CD4-positive, CD25-positive, alpha-beta regulatory T cell (primary cell): ENCODE measurements at places on chromosomes 2 and 18.

GRCh38 chr2:227655454-227655853 is 11.2 kb upstream of the SCYGR5 start:
- no peak overlapping the region for H3K27ac ChIP-seq
- H3K4me1 ChIP-seq, result no peaks in the 10 kb centered on the region
- H3K27me3 ChIP-seq, result no peaks in the 10 kb centered on the region

DNA sequence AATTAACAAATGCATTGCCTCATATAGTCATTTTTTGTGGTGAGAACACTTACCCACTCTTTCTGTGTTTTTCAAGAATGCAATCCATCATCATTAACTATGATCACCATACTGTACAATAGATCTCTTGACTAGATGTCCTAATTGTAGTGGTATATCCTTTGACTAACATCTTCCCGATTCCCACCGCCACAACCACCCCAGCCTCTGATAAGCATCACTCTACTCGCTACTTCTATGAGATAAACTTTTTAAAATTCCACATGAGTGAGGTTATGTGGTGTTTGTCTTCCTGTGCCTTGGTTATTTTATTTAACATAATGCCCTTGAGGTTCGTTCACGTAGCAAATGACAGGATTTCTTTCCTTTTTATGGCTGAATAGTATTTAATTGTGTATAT is 6.6 kb downstream of the VWA3B start:
- H3K27me3 ChIP-seq, result peaks cover 9% of the 10 kb centered on the region
- no peak overlapping the region for H3K27ac ChIP-seq
- no peak overlapping the region for H3K4me3 ChIP-seq
- H3K36me3 ChIP-seq, result no peaks in the 10 kb centered on the region

DNA sequence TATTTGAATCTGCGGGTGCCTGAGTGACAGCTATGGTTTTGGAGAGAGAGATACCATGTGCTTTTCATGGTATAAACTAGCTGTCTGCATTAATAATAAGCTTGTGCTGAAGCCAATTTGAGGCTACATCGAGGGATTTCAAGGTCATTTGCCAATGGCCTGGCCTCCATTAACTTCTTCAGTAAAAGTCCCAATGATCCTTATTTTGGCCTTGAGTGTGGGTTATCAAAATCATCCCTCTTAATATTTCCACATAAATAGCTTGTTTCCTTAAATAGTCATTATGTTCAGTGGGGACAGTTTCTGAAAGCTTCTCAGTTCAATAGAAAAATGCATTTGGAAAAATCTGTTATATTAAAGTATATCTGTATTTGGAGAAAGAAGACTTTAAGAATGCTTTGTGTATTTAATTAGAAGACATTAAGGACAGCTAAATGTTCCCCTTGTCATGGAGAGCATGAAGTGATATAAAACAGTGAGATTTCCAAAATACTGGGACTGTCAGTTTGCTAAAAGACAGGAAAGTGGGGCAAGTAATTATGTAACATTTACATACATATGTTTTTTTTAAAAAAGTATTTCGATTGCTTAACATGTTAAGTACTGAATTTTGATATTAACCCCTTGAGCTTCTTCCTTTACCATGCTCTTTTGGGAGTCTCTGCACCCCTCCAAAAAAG is 355.5 kb upstream of the ZEB2 start:
- DNase-seq, result no peak
- H3K4me3 ChIP-seq, result no peak overlapping the region

DNA sequence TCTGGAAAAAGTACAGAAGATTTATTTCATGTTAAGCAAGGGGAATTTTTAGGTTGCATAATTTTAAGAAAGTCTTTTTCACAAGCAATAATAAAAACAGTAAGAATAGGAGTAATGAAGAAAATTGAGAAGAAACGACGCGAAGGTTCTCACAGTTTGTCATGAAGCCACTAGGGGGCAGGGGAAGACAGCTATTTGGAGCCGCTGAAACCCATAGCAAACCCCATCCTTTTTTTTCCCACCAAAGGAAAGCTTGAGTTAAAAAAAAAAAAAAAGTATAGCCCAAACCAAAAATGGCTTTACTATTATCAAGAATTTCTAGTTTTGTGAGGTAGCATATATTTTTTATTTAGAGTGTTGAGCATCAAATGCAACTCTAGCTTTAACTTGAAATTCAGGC is 300.9 kb downstream of the PHLPP1 start:
- no peaks in the 10 kb centered on the region for H3K4me1 ChIP-seq
- H3K27ac ChIP-seq, result no peak overlapping the region
- H3K27me3 ChIP-seq, result peaks cover 9% of the 10 kb centered on the region
- DNase-seq, result peak; percentile 71
- H3K4me3 ChIP-seq, result no peak overlapping the region

GRCh38 chr2:58042486-58042970 is 4.1 kb upstream of the VRK2 start:
- H3K4me1 ChIP-seq, result peaks cover 25% of the 10 kb centered on the region
- DNase-seq, result no peak
- H3K4me3 ChIP-seq, result no peak overlapping the region
- H3K36me3 ChIP-seq, result no peaks in the 10 kb centered on the region

GRCh38 chr18:74163019-74163660 is 14.8 kb downstream of the TIMM21 start:
- no peak for DNase-seq
- no peaks in the 10 kb centered on the region for H3K4me1 ChIP-seq
- no peak overlapping the region for H3K4me3 ChIP-seq
- H3K36me3 ChIP-seq, result peaks cover 20% of the 10 kb centered on the region
- no peak overlapping the region for H3K27ac ChIP-seq
- H3K27me3 ChIP-seq, result no peaks in the 10 kb centered on the region

- no peak overlapping the region for H3K4me3 ChIP-seq
- H3K4me1 ChIP-seq, result peaks cover 10% of the 10 kb centered on the region
- H3K36me3 ChIP-seq, result peaks cover 4% of the 10 kb centered on the region
- no peaks in the 10 kb centered on the region for H3K27me3 ChIP-seq
Measured at GRCh38 chr2:9560628-9561027, 5.0 kb upstream of the ADAM17 start.

DNA sequence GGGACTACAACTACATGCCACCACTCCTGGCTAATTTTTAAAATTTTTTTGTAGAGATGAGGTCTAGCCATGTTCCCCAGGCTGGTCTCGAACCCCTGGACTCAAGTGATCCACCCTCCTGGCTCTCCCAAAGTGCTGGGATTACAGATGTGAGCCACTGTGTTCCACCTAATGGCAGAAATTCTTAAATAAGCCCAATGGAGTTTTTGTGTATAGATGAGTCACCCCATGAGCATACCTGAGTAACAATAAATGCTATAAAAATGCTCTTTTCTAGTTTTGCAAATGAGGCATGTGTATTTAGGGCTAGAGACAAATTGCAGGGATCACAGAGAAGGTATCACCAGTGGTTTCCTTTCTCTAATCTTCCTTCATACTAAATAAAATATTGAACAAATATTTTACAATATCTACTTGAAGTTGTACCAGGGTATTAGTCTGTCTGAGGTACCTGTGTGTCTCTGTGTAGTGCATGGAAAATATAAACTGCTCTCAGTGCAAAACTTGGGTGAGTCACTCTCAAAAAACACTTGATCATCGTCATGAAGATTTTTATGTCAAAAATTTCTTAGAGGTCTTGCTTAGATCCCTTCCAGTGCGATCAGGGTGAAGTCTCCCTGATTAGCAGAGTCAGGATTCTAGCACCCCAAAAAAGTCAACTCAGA is 337.1 kb upstream of the MMADHC start:
- H3K4me3 ChIP-seq, result no peak overlapping the region
- H3K4me1 ChIP-seq, result no peaks in the 10 kb centered on the region
- H3K36me3 ChIP-seq, result no peaks in the 10 kb centered on the region
- DNase-seq, result no peak
- H3K27me3 ChIP-seq, result no peaks in the 10 kb centered on the region
- H3K27ac ChIP-seq, result no peak overlapping the region

DNA sequence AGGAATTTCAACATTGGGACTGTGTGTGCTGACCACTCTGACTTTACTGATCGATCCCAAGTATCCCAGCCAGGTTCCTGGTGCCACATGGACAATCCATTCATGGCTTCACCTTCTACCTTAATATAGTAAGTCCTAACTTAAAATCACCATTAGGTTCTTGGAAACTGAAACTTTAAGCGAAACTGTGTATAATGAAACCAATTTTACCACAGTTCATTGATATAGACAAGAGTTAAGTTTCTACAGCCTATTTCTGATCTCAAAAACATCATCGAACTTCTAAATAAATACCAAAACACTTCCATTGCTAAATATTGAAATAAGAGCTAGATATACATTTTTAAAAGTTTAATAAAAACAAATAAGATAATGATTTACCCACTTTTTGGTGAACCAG is 4.4 kb upstream of the EXOC6B start:
- H3K27me3 ChIP-seq, result no peaks in the 10 kb centered on the region
- no peak overlapping the region for H3K4me3 ChIP-seq

GRCh38 chr2:60512641-60513040 is 40.8 kb downstream of the BCL11A start:
- no peak overlapping the region for H3K27ac ChIP-seq
- no peaks in the 10 kb centered on the region for H3K27me3 ChIP-seq
- H3K4me1 ChIP-seq, result no peaks in the 10 kb centered on the region
- no peak for DNase-seq
- no peaks in the 10 kb centered on the region for H3K36me3 ChIP-seq

- peaks cover 37% of the 10 kb centered on the region for H3K4me1 ChIP-seq
- H3K4me3 ChIP-seq, result no peak overlapping the region
- H3K27me3 ChIP-seq, result no peaks in the 10 kb centered on the region
- DNase-seq, result no peak
- no peak overlapping the region for H3K27ac ChIP-seq
Measured at GRCh38 chr2:28356095-28356911, 36.4 kb upstream of the FOSL2 start.

GRCh38 chr18:77360315-77361190 is 110.9 kb downstream of the GALR1 start:
- peaks cover 13% of the 10 kb centered on the region for H3K27me3 ChIP-seq
- no peaks in the 10 kb centered on the region for H3K36me3 ChIP-seq
- no peak for DNase-seq
- no peak overlapping the region for H3K27ac ChIP-seq
- H3K4me3 ChIP-seq, result no peak overlapping the region
- no peaks in the 10 kb centered on the region for H3K4me1 ChIP-seq

DNA sequence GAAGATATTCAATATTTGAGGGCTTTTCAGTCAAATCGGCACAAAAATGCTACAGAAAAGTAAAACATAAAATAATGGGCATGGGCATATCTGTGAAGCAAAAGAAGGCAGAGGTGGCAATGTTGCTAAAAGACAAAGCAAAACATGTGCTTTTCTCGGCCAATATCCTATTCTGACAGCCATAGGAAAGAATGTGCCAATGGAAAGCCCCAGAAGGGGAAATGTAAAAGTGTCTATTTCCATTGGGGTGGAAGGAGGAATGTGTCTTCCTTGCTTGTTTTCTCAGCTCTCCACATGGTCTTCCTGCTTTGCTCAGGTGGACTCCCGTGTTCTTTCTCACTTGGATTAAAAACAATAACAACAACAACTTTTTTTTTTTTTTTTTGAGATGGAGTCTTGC is 13.7 kb upstream of the PER2 start:
- no peak overlapping the region for H3K4me3 ChIP-seq
- H3K4me1 ChIP-seq, result no peaks in the 10 kb centered on the region
- H3K36me3 ChIP-seq, result no peaks in the 10 kb centered on the region
- DNase-seq, result no peak

GRCh38 chr2:44889096-44889495 is 52.4 kb upstream of the SIX3 start:
- no peak for DNase-seq
- no peaks in the 10 kb centered on the region for H3K36me3 ChIP-seq
- no peak overlapping the region for H3K4me3 ChIP-seq

DNA sequence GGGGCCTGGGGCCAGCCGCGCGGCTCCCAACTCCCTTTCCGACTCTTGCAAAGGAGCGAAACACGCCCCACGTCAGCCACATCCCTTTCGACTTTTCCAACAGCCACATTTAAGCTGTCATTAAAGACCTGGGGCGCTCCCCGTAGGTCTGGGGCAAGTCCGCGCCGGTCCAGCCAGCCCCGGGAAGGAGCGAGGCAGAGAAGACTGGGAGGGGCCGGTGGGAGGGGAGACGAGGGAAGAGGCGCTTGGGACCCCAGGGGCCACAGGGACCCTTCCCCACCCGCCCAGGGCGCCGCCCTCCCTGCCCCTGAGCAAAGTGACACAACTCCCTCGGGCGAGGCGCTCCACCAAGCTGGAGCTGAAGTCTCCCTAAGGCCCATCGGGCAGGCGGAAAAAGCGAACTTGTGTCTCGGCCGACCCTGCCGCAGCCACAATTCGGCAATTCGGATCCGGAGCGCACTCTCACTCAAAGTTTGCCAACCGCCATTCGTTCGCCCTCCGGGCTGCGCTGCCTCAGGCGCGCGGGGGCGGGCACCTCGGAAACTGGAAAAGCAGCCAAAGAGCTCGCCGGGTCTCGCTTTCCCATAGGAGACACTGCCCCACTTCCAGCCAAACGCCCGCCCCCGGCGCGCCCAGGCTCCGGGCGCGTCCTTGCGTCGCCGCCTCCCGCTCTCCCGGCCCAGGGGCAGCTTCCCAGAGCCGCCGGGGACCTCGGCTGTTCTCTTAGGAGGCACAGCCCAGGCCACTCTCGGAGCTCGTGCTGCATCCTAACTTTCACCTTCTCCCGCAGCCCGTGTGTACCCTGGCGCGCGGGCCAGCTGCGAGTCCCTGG is 1.1 kb upstream of the KCTD1 start:
- H3K36me3 ChIP-seq, result no peaks in the 10 kb centered on the region
- peaks cover 23% of the 10 kb centered on the region for H3K27me3 ChIP-seq
- peaks cover 23% of the 10 kb centered on the region for H3K4me1 ChIP-seq
- DNase-seq, result no peak
- no peak overlapping the region for H3K27ac ChIP-seq
- H3K4me3 ChIP-seq, result no peak overlapping the region

DNA sequence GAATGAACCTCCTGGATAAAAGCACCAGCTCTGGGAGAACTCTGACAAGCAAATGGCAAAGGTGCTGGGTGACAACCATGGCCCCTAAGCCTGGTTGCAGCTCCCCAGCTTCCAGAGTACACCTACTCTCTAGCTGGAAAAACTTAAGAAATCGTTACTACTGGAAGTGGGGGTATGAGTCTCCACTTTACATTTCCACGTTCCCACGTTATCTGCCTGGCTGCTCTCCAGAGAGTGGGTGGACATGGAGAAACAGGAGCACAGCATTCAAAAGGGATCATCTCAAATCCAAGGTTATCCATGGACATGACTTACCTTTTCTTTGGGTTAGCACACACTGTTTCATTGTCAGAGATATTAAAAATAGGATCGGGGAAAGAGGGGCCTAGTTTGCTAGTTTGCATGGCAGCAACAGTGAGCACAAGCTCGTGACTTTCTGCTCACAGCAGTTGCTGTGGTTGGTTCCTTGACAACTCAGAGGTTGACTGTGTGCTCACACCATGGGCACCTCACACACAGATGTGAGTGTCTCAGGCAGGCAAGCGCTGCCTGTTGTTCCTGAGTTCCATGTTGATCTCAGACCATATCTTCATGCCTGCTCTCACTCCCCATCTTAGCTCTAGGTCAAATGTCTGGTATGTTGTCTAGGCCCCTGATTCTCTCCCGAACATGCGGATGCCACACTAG is 32.5 kb downstream of the PTPN18 start:
- H3K27ac ChIP-seq, result no peak overlapping the region
- no peak for DNase-seq
- H3K27me3 ChIP-seq, result no peaks in the 10 kb centered on the region
- H3K4me1 ChIP-seq, result peaks cover 16% of the 10 kb centered on the region
- H3K4me3 ChIP-seq, result no peak overlapping the region
